ENCODE measurements at places on chromosomes 12 and 14.

DNA sequence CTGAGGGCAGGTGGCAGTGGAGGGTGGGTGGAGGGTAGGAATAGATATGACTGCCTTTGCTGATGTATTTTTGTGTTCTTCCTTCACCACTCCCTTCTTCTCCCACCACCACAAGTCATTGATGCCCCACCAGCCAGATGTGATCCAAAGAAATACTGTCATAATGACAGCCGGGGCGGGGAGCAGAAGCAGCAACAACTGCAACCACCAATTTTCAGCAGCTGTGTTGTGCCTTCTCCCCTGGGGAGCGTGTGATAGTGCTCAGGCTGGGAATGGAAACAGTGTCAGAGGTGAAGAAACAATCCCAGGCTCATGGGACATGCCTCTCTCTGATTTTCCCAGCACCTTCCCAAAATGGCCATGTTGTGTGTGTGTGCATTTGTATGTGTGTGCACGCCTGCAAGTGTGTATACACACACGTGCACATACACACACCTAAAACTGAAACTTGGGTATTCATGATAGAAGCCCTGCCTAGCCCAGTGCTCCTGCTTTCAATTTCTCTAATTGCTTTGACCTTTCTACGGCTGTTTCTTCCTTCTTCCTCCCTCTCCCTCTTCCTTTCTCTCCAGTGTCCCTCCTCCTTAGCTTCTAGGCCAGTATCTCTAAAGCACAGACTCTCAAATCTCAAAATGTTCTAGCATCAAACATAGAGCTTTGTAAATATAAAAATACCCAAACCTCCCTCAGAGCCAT lies 299.2 kb upstream of the FKBP4 start:
- no peak for DNase-seq

DNA sequence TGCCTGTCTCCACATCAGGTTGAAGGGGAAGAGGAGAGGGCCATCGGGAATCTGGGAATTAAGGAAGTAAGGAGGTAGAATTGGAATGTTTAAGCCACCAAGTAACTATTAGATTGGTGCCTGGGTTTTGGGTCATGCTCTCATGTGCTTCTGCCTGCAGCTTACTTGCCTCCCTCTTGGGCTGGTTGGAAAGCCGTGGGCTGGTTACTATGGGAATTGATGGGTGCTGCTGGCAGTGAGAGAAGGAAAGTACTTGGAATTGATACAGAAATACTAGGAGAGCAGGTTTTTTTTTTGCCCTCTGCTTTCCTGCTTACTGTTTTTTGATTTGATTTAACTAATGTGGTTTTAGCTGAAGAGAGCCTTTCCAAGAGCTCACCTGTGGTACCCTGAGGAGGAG lies 493.5 kb upstream of the RGS6 start:
- DNase-seq = peak; percentile 66

- no peak for DNase-seq
Observed at GRCh38 chr12:144650-145284, 69.2 kb downstream of the SLC6A12 start.

- DNase-seq = no peak
Observed at GRCh38 chr12:42689699-42690098, 100.2 kb upstream of the PRICKLE1 start.

DNA sequence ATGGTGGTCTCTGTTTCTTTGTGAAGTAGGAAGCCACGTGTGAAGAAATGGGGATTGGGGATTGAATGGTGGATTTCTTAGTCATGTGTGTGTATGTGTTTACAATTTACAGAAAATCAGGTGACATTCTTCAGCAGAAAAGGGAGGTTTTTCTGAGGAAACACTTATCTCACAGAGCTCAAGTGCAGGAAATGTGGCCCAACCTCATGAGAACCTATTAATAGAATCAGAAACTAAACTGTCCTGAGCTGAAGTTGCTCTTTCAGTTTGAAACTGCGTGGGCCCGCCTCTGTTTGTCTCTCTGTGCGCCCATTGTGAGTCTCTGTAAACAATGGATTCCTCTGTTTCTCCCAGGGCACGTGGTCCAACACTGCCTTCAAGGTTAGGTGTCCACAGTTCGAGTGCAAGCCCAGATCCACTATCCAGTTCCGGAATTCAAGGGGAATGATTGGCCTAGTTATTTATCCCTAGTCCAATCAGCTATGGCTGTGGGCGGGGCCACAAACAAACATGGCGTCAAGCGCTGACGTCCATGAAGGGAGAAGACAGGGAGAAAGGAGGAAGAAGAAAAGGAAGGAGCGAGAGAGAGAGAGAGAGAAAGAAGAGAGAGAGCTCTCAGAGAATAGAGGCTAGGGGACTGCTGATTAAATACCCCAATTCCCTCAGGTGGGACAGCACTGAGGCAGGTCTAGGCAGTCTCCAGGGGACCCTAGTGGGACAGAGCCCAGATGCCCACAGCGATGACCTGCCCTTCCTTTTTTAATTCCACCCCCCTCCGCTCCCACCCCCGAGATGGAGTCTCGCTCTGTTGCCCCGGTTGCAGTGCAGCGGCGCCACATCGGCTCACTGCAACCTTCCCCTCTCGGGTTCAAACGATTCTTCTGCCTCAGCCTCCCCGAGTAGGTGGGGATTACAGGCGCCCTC lies 31.4 kb upstream of the C12orf76 start:
- DNase-seq = no peak

DNA sequence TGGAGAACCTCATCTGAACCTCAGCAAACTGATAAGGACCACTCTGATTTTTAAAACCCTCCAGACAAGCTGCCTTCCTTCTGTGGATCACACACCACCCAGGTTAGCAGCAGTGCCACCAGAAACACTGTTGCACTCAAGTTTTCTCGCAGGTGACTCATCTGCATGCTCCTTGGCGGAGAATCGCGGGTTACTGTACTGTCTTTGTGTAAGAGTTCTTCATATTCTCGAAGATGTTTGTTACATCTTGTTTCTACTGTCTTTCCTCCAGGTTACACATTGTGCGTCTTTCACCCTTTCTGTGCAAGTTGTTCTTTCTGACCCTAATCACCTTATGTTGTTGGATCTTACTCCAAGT lies 331.2 kb downstream of the CACNA1C start:
- DNase-seq = no peak

DNA sequence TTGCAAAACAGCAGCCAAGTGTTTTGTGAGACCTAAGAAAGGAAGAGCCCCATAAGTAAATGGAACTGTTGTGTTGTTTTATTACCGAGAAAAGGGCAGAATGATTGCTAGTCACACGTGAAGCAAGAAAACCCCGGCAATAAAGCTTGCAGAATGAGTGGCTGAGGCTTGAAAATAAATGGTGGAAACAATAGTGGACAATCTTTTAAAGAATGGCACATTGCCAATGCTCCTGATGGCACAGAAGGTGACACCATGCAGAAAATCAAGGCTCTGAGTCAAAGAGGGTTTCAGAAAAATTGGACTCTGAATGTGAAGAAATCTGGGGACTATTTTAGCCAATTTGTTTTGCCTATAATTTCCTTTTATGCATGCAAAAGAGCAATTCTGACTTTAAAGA lies 4.0 kb upstream of the AQP2 start:
- DNase-seq = no peak

DNA sequence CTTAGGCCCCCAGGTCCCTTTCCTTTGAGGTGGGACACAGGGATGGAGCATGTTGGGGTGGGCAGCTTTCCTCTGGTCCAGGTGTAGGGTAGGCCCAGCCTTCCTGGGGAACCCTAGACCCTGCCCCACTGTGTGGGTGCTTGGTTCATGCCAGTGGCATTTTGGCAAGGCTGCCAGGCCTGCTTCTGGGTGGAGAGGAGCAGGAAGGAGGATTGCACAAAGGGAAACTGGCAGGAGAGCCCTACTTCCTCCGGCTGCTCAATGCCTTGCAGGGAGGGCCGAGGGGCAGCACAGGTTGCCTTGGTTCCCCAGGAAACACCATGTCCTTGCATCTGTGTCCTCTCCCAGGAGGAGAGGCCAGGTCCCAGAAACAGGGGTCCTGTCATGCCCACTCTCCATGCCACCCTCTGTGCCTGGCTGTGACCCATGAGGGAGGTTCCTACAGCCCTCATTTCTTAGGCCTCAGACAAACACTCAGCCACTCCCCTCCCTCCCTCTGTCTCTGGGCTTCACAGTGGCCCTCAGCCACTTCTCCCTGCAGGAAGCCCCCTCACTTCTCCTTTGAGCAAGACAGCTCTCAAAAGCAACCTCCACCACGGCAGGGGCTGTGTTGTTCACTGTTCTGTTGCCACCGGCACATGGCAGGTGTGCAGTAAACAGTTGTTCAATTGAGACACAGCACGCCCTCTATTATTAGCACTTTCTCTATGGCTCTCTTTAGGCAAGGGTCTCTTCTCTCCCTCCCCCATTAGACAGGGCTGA lies 6.8 kb upstream of the KRT80 start:
- no peak for DNase-seq

DNA sequence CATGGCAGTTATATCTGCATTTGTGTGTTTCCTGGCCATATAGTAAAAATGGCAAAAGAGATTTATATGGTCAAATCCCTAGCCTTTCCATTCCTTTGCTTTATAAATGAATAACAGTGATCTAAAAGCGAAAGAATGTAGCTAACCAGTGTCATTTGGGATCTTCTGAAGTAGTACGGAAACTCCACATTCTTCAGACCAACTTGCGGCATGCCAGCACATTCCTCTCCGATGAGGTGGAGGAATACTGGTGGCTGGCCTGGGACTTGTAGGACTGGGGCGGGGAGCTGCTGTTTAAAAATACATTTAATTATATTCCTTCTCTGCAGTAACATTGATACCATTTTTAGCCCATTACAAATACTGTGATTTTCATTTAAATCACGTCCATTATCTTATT lies 85.3 kb downstream of the SAMD4A start:
- DNase-seq = peak; percentile 99

GRCh38 chr14:67228325-67228984 lies 12.8 kb upstream of the PALS1 start:
- DNase-seq = no peak

DNA sequence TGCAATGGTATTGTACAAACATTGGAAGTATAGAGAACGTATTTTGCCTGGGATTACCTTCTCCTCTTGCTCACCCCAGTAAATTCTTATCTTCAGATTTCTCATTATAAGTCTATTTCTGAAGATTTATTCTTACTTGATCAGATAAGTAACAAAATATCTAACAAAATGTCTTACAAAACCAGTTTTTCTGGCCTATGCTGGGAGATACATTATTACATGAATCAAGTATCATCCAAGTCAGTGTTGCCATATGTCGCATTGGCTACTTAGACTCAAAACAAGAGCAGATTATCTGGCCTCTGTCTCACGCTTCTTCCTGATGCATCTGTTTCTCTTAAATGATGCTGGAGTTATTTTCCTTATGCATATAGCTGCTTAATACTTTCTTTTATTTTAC lies 408.5 kb downstream of the CCER1 start:
- no peak for DNase-seq

- DNase-seq = peak; percentile 88
Observed at GRCh38 chr14:94689218-94689984, 77.2 kb downstream of the SERPINA3 start.

DNA sequence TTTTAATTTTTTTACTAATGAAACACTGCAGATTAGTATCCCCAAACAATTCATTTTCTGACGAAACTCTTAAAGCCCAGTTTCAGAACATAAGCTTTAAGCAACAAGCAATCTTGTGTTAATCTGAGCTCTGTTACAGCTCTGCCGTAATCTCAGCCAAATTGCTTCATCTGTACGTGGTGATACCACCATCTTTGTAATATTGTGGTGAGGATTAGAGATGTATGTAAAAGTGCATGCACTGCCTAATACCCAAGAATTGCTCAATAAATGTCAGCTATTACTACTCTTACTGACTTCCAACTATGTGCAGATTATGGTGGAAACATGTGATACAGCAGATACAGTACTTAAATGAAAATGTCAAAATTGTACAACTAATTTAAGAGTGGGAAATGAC lies 1.8 kb downstream of the AKAP5 start:
- no peak for DNase-seq

DNA sequence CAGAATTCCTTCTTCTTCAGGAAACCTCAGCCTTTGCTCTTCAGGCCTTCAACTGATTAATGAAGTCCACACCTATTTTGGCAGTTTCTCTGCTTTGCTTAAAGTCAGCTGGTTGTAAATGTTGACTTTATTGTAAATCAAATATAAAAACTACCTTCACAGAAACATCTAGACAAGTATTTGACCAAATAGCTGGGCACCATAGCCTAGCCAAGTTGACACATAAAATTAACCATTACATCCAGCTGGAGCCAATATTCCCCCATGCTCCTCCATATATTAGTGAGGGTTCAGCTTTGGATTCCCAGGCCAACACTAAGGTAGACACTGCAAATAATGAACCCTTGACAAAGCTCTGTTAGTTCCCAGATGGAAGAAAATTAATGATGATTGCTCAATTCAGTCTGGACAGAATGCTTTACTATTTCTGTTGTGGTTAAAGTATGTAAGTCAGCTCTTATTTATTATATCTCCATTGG lies 125.5 kb downstream of the ZFP36L1 start:
- no peak for DNase-seq

DNA sequence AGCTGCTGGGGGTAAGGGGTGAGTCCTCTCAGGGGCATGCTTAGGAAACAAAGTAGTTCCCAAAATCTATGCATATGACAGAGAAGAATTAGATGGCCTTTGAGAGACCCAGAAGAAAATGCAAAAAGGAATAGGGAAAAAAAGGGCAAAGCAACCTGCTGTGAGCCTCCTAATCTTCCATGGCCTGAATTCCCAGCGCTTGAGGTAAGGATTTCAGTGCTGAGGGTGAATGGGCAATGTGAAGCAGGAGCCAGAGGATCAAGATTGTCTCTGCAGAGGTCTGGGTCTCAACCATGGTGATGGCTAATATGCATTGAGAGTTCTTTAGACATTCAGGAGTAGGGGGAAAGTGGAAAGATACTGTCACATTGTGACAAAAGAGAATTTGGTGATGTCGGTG lies 31.5 kb downstream of the GPR65 start:
- DNase-seq = no peak
